Tibial artery (tissue), 4 donors: ENCODE measurements at places on chromosomes 12 and 14.

- no peak overlapping the region for H3K27ac ChIP-seq
- no peaks in the 10 kb centered on the region for H3K27me3 ChIP-seq
- no peaks in the 10 kb centered on the region for H3K36me3 ChIP-seq
- no peak overlapping the region for H3K4me3 ChIP-seq
Measured at GRCh38 chr14:72594099-72594901, 299.6 kb downstream of the DPF3 start.

DNA sequence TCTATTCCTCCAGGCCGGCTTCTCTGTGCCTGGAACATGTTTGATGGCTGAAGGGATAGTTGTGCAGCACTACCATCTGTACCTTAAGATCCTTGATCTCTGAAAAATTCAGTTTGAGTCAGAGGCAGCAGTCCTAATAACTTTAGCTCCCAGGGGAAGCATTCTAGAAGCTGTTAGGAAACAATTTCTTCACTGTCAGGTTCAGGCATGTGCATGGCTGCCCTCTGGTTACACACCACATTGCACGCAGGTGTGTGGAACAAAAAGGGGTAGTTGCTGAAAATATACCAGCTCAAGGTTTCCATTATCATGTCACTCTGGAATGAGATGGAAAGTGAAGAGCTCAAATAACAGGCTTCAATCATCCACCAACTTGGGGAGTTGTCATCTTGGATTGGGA lies 80.1 kb downstream of the CHST11 start:
- DNase-seq = no peak
- H3K27me3 ChIP-seq = no peaks in the 10 kb centered on the region
- H3K36me3 ChIP-seq = no peaks in the 10 kb centered on the region
- H3K4me1 ChIP-seq = no peaks in the 10 kb centered on the region
- no peak overlapping the region for H3K27ac ChIP-seq
- H3K4me3 ChIP-seq = no peak overlapping the region

GRCh38 chr14:28744126-28744525 lies 22.5 kb upstream of the FOXG1 start:
- no peak for DNase-seq
- H3K36me3 ChIP-seq = no peaks in the 10 kb centered on the region
- H3K4me1 ChIP-seq = no peaks in the 10 kb centered on the region
- no peak overlapping the region for H3K27ac ChIP-seq
- H3K27me3 ChIP-seq = no peaks in the 10 kb centered on the region

- H3K27me3 ChIP-seq = no peaks in the 10 kb centered on the region
- H3K4me3 ChIP-seq = no peak overlapping the region
- H3K4me1 ChIP-seq = no peaks in the 10 kb centered on the region
- peaks cover 42% of the 10 kb centered on the region for H3K36me3 ChIP-seq
- DNase-seq = no peak
Measured at GRCh38 chr12:125113789-125114188, 48.6 kb downstream of the AACS start.

DNA sequence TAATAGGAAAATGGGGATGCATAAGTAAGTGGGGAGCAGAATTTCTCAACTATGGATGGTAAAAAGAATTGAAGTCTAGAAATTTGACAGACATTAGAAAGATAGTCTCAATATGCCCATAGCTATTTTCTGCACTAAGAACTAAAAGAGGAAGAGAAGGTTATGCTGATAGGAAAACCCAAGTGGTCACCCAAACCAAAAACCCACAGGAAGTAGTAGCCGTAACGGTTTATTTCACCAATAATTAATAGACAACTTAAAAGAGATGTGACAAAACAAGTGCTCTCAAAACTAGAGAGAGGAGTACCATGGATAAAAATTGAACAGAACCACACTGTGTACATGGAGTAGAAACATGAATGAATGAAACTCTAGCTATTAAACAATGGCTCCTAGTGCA lies 295.4 kb downstream of the FSCB start:
- no peak for DNase-seq
- H3K27me3 ChIP-seq = no peaks in the 10 kb centered on the region
- H3K27ac ChIP-seq = no peak overlapping the region
- no peaks in the 10 kb centered on the region for H3K36me3 ChIP-seq
- H3K4me1 ChIP-seq = no peaks in the 10 kb centered on the region

DNA sequence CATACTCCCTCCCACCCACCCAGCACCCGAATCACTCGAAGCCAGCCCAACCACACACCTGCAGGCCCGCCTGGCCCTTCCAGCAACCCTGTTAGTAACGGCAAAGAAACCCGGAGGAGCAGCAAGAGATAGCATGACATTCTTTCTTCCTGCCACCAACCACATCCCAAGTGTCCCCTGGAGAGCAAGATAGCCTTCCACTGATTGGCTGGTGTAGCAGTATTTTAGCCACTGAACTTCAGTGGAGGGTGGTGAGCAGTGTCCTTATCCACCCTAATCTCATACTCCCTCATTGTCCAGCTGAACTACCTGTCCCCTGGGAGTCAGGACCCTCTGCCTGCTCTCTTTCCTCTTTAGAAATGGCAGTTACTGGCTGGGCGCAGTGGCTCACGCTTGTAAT lies 769 bp upstream of the SLC39A5 start:
- no peak overlapping the region for H3K4me3 ChIP-seq
- no peaks in the 10 kb centered on the region for H3K27me3 ChIP-seq
- H3K36me3 ChIP-seq = no peaks in the 10 kb centered on the region
- no peak overlapping the region for H3K27ac ChIP-seq

DNA sequence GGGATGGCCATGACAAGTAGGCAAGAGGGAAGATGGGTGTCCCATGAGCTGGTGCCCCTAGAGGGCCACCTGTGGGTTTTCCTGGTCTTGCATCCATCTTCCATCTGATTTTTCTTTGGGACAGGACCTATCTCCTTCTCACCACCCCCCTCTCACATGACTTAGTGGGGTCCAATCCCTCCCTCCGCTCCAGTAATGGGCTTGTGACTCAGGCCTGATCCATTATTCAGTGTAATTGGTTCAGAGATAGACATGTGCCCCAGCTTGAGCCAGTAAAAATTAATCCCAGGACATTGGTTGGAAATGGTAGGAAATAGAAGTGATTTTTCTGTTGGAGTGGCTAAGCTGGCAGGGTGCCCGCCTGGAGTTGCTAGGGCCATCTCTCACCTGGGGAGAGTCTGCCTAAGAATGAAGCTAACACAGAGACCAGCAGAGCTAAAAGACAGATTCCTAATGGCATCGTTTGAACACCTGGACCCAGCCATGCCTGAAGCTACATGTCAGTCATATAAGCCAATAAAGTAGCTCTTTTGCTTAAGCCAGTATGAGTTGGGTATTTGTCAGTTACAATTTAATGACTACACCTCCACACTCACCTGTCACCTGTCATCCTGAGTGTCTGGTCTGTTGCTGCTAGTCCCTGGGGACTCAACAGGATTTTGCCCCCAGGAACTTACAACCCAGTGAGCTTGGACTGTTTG lies 14.7 kb downstream of the RASAL1 start:
- DNase-seq = no peak
- no peak overlapping the region for H3K27ac ChIP-seq
- H3K4me3 ChIP-seq = no peak overlapping the region
- no peaks in the 10 kb centered on the region for H3K36me3 ChIP-seq

- peak overlapping the region; percentile 74 for H3K4me3 ChIP-seq
- peak overlapping the region; percentile 94 for H3K27ac ChIP-seq
- H3K27me3 ChIP-seq = no peaks in the 10 kb centered on the region
- no peaks in the 10 kb centered on the region for H3K4me1 ChIP-seq
Measured at GRCh38 chr14:101965770-101966722, 1.7 kb downstream of the DYNC1H1 start.

DNA sequence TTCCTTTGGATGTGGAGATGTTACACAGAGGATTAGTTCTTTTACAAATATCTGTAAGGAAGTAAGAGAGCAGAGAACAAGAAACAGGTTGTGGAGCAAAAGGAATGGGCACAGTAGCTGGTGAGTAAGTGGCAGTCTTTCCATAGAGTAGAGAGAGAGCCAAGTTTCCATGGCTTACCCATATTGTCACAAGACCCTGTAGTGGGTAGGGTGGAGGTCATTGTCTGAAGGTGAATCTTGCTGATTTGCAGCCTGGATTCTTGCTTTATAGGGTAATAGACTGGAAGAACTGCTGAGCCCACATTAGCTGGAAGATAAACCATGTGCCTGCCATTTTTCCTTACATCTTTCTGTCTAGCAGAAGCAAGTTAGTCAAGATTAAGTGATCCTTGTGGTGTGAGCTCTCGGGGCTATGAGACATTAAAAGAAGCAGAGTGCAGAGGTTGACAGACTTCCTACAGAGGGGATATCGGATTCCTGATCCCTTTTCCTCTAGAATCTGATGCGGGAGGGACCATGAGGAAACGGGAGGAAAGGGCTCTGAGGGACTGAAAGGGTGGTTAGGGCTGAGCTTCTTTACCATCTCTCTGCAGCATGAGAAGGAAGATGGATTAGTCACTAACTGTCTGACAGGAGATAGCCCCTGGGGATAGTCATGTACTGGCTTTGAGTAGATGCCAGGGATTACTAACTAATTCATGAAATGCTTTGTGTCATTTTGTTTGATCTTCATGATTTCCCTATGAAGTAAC lies 44.0 kb upstream of the LRTM2 start:
- no peaks in the 10 kb centered on the region for H3K27me3 ChIP-seq
- H3K36me3 ChIP-seq = peaks cover 9% of the 10 kb centered on the region
- H3K4me1 ChIP-seq = peaks cover 14% of the 10 kb centered on the region
- no peak for DNase-seq
- H3K4me3 ChIP-seq = no peak overlapping the region
- no peak overlapping the region for H3K27ac ChIP-seq

DNA sequence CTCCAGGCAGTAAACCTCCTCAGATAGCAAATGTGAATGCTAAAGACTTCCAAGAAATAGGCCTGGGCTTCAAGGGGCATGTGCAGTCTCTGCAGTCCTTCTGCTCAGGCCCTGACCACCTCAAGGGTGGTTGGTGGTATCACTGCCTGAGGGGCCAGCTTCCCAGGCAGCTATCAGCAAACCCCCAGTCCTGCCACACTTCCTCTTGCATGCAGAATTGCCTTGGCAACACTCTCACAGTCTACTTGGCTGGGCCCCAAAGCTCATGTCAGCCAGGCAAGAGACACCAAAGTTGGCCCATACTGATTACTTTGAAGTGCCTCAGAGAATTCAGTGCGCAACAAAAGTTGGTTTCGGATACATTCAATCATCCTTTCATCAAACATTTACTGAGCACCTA lies 3.5 kb upstream of the ASB8 start:
- peaks cover 6% of the 10 kb centered on the region for H3K27me3 ChIP-seq
- no peak overlapping the region for H3K27ac ChIP-seq
- H3K36me3 ChIP-seq = no peaks in the 10 kb centered on the region
- H3K4me1 ChIP-seq = peaks cover 14% of the 10 kb centered on the region

GRCh38 chr12:98646294-98647090 lies 1.4 kb downstream of the APAF1 start:
- DNase-seq = no peak
- H3K4me3 ChIP-seq = peak overlapping the region; percentile 99
- H3K27me3 ChIP-seq = no peaks in the 10 kb centered on the region

GRCh38 chr14:58465421-58465820 lies 37.9 kb downstream of the KIAA0586 start:
- no peak overlapping the region for H3K27ac ChIP-seq
- H3K36me3 ChIP-seq = peaks cover 54% of the 10 kb centered on the region
- H3K4me3 ChIP-seq = no peak overlapping the region
- no peaks in the 10 kb centered on the region for H3K27me3 ChIP-seq
- no peaks in the 10 kb centered on the region for H3K4me1 ChIP-seq

GRCh38 chr12:96219700-96220206 lies 25.6 kb downstream of the ELK3 start:
- H3K4me1 ChIP-seq = peaks cover 12% of the 10 kb centered on the region
- H3K27ac ChIP-seq = no peak overlapping the region
- H3K4me3 ChIP-seq = no peak overlapping the region
- H3K27me3 ChIP-seq = no peaks in the 10 kb centered on the region
- no peak for DNase-seq

DNA sequence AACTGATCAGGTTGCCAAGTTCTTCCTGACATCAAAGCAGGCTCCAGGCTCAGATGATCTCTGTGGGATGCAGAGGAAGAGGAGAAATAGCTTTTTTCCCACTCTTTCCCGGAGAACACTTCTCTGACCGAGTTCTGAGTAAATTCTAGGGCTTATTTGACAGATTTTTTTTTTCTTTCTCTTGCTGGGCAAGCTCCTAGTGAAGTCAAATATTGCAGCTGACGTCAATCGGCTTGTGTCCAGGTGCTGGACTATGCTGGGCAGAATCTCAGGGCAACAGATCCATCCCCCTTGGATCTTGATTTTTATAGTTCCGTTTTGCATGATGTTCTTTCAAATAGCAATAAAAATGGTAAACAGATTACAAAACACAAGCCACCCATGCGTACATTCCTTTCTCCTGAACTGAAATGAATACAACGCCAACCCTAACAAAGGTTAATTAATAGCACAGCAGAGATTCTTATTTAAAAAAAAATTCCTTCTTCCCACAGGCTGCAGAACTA lies 182.2 kb downstream of the NOVA1 start:
- H3K36me3 ChIP-seq = no peaks in the 10 kb centered on the region
- no peak overlapping the region for H3K4me3 ChIP-seq
- H3K27me3 ChIP-seq = no peaks in the 10 kb centered on the region
- no peaks in the 10 kb centered on the region for H3K4me1 ChIP-seq

GRCh38 chr14:99964979-99965378 lies 100.2 kb upstream of the EVL start:
- no peaks in the 10 kb centered on the region for H3K4me1 ChIP-seq
- H3K27ac ChIP-seq = no peak overlapping the region
- H3K36me3 ChIP-seq = no peaks in the 10 kb centered on the region
- H3K4me3 ChIP-seq = no peak overlapping the region
- no peak for DNase-seq
- H3K27me3 ChIP-seq = peaks cover 37% of the 10 kb centered on the region

DNA sequence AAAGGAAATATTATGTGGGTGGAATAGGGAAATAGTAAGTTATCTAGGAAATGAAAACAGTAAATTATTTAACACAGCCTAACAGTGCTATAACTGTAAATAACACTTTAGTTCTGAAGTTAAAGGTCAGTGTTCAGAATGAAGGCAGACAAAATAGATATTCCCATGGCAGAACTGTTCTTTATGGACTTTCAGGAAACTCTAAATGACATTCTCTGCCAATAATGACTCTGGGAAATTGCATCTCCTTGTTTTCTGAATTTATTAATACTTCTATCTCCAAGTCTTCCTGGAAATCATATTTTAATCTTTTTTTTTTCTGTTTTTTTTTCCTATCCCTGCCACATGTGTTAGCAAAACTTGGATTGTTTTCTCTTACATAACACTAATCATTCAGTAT lies 101.4 kb downstream of the PDE3A start:
- H3K27ac ChIP-seq = peak overlapping the region; percentile 79
- H3K4me1 ChIP-seq = peaks cover 34% of the 10 kb centered on the region
- H3K27me3 ChIP-seq = no peaks in the 10 kb centered on the region
- H3K36me3 ChIP-seq = no peaks in the 10 kb centered on the region
- DNase-seq = no peak
- H3K4me3 ChIP-seq = no peak overlapping the region

- peaks cover 33% of the 10 kb centered on the region for H3K4me1 ChIP-seq
- no peak overlapping the region for H3K27ac ChIP-seq
Measured at GRCh38 chr14:105322791-105323556, 8.4 kb downstream of the PACS2 start.

DNA sequence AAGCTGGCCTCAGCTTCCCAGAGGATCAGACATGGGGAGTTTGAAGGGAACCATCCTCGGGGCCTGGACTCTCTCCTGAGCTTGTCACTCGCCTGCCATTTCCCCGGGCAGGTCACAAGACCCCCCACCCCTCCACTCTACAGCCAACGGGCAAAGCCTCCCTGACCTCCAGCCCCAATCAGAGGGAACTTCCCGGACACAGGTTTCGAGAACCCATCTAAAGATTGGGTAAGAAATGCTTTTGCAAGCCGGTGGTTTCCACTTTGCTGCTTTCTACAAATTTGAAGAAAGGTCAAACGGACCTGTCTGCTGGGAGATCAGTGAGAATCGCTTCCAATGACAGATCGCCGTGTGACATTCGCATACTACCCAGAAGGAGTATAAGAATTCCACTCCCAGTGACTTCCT lies 89.6 kb downstream of the SCARB1 start:
- peaks cover 27% of the 10 kb centered on the region for H3K4me1 ChIP-seq
- no peaks in the 10 kb centered on the region for H3K27me3 ChIP-seq
- no peaks in the 10 kb centered on the region for H3K36me3 ChIP-seq
- peak overlapping the region; percentile 21 for H3K4me3 ChIP-seq
- H3K27ac ChIP-seq = peak overlapping the region; percentile 27
